Bone marrow (tissue), 2 donors: ENCODE measurements at places on chromosomes 12 and 14.
A peak's percentile ranks its signal among the peaks of the same experiment; 100 is the strongest.

GRCh38 chr12:127810041-127810440, 456.9 kb upstream of the TMEM132C start:
- no peak for DNase-seq

DNA sequence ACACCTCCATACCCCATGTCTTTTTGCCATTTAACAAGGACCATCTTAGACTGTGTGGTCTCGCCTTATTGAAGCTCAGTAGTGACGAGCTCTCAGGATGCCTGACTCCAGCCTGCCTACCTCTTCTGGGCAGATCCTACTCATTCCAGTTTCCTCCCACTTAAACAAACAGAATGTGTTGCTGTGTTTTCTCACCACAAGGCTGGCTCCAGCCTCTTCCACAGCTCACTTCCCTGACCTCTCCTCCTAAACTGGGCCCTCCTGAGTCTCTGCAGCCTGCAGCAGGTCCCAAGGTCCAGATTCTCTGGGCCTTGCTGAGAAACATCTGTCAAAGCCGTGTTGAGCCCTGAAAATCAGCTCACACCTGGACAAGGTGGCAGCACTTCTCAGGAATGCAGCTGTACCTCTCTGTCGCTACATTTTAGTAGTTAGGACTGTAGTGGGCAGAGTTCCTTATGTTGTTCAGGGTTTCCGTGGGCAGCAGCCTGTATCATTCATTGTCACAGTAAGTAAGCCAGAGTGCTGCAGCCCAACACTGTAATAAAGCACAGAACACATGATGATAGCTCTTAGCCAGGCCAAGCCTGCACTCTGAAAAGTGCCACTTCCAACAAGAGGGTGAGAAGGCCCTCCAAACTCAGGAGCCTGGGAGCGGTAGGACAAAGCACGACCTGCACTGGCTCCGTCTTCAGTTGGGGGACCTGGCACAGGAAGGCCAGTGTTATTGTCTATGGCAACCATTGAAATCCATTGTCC, 68.5 kb downstream of the NKX2-1 start:
- DNase-seq: no peak

DNA sequence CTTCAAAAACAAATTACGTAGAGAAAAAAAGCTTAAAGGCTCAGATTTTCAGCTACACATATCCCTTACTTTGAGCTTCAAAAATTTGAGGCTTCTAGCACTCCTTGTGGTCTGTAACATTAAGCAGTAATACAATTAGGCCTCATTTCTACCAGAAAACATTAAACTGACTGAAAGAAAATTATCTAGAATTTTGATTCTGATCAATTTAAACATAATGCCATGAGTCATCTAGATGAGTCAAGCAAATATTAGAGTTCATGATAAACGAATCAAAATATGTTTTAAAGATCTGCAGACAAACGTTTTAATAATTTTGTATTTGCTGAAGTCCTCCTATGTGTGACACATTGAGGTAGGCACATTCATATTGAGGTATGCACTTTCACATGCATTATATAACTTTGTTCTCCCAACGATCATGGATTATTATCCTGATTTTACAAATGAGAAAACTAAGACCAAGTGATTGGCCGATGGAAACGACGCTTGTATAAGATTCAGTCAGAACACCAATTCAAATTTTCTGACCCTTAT, 4.3 kb downstream of the OSBPL8 start:
- no peak for DNase-seq

DNA sequence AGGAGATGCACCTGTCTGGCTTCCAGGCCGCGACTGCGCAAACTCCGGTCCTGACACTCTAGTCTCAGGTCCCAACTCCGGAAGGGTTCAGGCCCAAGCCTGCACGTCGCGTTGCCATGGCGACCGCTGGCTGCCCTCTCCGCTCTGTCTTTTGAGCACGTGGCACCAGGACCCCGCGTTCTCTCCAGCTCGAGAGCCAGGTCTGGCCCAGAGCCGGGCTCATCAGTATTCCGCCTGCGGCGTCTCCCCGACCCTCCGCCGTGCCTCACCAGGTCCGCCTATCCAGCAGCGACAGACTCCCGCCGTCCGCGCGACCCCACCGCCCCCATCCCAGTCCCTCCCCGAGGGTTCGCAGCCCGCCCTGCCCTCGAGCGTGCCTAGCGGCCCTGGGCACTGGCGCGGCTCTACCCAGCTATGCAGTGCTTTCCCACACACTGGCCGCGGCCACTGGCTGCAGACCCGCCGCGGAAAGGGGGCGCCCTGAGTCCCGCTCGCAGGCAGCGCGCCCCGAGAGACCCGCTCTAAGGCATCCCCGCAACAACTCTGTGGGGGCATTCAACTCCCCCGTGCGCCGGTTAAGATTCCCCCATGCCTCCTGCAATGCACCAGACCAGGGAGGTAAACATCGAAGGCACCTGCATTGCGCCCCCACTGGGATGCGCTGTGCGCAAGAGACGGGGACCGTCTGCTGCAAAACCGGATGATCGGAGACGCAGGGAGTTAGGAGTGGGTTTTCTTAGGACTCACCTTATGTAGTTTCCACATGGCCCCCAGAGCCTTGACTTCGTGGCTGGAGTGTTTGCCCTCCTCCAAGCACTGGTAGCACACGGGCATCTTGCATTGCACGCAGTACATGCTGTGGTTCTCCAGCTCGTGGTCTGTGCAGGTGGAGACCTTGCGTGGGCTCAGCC, 1.3 kb downstream of the TRIM9 start:
- peak; percentile 2 for DNase-seq

- DNase-seq: peak; percentile 2
These were observed 44.3 kb downstream of the NCOR2 start for GRCh38 chr12:124523071-124523470.

DNA sequence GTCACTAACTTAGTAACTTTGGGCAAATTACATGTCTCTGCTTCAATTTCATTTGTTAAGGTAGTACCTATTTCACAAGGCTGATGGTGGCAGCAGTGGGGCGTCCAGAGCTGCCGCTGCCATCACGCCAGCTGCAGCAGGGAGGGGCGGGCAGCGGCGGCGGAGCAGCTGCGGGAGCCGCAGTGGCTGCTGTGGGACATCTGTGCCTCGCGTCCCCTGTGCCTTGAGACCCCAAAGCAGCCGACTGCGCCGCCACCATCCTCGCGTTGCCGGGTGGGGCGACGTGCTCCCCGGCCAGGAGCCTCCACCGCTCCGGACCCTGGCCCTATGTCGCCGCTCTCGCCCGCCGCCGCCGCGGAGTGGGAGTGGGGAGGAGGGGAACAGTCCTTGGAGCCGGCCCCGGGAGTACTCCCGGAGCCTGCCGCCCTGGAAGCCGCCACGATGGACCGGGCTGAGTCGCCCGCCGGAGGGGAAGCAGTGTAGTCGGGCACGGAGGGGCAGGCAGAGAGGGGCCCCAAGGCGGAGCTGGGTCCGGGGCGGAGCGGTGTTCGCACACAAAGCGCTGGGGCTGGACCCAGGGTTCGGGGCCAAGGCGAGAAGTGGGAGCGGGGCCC, 51.4 kb downstream of the A2M start:
- peak; percentile 12 for DNase-seq

DNA sequence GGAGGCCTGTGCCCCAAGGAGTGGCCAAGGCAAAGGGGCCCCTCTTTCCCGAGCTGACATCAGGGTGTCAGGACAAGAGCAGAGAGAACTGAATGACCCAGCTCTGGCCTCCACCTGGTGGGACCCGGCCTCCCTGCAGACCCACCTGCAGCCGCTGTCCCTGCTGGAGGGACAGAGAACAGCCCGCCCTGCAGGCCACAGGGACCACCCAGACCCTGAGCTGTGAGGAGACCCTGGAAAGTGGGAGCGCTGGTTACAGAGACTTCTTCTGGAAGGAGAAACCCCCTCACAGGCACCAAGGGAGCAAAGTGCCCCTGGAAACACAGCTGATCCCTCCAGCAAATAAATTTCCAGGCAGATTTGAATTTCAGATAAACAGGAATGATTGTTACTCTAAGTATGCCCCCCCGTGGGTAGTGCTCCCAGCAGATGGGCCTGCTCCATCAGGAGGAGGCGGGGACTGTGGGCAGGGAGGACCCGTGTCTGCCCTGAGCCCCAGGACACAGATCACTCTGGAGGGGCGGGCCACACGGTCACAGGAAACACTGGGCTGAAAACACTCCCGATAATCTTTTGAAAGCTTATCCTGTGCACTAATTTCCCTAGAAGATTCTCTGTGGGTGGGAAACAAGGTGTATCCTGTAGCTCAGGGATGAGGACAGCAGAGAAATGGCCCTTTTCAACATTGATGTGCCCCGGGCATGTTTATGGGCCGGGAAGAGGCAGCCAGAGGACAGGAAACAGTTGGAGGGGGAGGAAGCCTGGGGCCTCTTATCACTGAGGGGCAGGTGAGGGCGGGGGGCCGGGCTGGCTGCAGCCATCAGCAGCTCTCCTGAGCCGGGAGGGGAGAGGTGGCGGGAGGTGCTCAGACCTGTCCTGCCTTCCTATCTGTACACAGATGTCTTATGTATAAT, 276.0 kb downstream of the ADGRD1 start:
- DNase-seq: no peak

DNA sequence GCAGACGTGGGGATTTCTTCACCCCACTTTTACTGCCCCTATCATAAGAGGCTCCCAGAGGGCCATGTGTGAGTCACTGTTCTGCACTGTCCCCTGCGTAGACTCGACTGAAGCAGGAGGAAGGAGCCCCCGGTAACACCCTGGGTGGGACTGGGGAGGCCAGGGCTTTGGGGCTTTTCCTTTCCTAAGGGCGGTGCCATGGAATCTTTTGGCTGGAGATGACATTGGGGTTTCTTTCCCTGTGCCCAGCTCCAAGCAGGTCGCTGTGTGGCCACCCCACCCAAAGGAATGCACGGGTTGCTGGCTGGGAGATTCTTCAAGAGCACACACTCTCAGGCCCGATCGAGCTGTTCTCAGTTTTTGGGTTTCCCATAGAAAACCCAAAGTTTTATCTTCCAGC, 62.3 kb upstream of the RIN3 start:
- DNase-seq: no peak

DNA sequence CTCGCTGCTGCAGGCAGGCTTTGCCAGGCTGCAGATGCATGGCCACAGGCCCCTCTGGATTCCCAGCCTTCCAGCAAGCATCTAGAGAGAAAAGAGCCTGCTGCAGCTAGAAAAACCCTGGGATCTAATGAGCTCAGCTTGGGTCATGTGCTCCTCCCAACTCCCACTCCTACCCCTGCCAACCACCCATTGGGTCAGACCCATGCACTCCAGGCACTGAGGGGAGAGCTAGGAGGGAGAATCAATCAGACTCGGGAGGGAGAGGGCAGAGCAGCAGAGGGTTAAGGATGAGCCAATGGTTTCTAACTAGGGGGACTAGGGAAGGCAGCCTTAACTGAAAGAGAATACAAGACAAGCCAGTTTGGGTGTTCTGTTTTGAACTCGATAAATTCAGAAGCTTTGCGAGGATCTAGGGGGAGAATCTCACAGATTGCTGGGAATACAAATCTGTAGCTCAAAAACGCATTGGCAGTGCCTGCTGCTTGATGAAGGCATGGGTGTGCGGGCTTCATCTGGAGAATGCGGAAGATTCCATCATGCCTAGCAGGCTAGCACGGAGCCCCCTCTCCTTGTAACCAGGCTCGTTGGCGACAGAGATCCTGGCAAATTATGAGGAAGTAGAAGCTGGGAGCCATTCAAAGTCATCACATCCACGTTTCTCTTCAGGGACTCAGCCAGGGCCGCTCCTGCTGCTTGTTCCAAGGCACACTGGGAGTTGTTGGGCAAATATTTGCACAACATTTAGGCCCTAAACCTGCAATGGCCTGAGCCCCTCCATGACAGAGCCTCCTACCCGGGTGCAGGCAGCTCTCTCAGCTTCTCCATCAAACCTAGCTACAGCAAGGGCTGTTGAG, 56.4 kb downstream of the VCPKMT start:
- DNase-seq: no peak

- no peak for DNase-seq
These were observed 21.6 kb downstream of the RFC5 start for GRCh38 chr12:118038137-118038536.

GRCh38 chr12:49972641-49973360, at the start of gene AQP6:
TSS of gene AQP6 (plus strand) at chr12:49972947. CDS start at chr12:49973174, 227 bp downstream.
- no peak for DNase-seq

GRCh38 chr12:4120316-4120917, 153.1 kb upstream of the CCND2 start:
- no peak for DNase-seq

- DNase-seq: no peak
These were observed 220.8 kb upstream of the NOS1 start for GRCh38 chr12:117582135-117582784.

- no peak for DNase-seq
These were observed 135.2 kb upstream of the RFLNA start for GRCh38 chr12:124159655-124160054.

DNA sequence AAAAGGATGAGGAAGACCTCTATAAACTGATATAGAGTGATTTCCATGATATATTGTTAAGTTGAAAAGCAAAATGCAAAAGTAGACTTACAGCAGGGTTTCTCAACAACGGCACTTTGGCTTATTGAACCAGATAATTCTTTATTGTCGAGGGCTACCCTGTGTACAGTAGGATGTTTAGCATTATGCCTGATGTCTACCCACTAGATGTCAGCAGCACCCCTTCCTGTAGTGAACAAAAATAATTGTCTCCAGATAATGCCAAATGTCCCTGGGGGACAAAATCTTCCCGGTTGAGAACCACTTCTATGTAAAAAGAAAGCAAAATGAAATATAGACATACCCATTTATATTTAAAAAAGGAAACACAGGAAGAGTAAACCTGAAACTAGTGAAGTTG, 32.4 kb downstream of the ABCD2 start:
- DNase-seq: no peak

DNA sequence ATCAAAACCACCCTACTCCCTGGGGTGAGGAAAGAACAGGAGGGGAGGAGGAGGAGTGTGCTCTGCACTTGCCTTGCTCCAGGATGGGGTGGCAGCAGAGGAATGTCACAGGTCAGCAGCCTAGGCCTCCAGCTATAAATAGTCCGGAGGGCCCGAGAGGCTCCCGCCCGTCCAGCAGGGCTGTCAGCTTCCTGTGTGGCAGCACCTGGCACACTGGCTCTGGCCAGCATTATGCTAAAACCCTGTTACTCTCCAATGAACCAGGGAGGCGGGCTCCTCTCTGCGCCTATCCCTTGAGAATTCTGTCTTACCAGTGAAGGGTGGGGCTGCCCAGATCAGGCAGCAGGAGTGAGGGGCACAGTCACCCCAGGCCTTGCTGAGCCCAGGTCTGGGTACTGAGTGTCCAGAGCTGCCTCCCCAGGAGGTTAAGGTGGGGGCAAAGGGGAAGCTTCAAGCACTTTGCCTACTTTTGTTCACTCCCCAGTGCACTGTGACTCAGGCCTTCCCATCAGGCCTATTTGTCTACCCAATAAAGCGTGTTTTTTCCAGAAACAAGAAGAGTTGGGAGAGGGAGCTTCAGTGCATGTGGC, 1.2 kb upstream of the COX14 start:
- DNase-seq: no peak
